ENCODE measurements at places on chromosomes 13 and 19.

DNA sequence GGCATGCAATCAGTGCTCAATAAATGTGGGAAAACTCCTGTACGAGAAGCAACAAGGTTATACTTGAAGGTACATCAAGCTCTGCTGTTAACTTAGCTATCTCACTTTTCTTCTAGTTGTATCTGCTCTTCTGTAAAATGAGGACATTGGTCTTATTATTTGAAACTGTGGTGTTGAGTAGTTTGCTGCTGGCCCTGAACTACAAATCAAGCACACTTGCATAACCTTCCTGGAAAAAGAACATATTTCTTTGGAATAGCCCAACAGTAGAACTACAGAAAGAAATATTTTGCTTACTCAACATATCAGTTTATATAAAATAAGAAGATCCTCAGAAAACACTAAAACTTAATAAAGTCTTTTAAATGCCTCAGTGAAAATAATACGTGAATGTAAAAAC lies 203.0 kb downstream of the KCTD12 start:
- no peak for DNase-seq

- DNase-seq: no peak
Observed at GRCh38 chr19:58021541-58022282, 12.1 kb upstream of the ZSCAN1 start.

DNA sequence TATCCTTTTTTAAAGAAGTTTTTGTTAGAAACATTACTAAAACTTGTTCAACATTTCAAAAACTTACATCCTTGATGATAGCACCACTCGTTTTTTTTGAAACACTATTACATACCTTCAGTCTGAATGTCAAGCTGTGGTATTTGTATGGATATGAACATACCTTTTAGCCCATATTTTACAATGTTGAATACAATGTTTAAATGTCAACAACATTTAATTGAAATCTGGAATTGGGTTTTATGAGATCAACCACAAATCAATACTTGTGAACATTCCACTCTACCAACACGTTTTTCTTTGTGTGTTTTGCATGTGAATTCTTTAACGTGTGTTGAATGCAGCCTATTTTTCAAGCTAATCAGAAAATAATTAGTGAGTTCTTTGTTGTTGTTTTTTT lies 4.7 kb downstream of the SERP2 start:
- DNase-seq: no peak

DNA sequence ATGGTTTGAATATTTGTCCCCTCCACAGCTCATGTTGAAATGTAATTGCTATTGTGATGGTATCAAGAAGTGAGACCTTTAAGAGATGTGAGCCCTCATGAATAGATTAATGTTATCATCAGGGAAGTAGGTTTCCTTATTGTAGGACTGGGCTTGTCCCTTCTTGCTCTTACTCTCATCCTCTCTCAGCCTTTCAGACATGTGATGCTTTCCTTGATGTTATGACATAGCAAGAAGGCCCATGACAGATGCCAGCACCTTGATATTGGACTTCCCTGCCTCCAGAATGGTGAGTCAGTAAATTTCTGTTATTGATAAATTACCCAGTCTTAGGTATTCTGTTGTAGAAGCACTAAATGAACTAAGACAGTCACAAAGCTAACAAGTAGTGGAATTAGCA lies 5.7 kb upstream of the ZMYM2 start:
- no peak for DNase-seq

DNA sequence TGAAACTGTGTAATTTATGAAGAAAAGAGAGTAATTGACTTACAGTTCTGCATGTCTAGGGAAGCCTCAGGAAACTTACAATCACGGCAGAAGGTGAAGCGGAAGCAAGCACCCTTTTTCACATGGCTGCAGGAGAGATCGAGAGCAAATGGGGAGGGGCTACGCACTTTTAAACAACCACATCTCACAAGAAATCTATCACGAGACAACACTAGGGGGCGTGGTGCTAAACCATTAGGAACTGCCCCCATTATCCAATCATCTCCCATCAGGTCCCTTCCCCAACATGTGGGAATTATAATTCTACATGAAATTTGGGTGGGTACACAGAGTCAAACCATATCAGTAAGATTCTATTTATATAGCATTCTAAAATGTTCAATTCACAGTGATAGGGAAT lies 114.8 kb upstream of the TRPC4 start:
- DNase-seq: no peak

GRCh38 chr13:20160306-20161274 lies at the start of gene GJA3:
GJA3 (minus strand) TSS chr13:20161052; CDS start chr13:20143288, 17,764 bp downstream.
- peak; percentile 38 for DNase-seq

DNA sequence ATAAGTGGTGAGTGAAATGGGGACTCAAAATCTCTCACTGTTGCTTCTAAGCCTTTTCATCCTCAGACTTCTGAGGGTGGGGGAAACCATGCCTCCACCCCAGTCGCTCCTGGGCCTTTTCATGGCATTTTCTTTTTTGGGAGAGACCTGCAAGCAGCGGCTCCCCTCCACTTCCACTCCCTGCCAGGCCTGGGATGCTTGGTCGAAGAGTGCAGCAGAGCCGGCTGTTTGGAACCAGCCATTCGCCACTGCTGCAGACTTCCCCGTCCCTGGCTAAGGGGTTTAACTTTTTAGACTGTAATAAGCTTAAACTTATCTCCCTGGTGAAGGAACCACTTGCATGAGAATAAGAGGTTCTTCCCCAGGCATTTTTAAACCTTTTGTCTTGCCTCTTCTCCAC lies 617.2 kb downstream of the PCDH9 start:
- DNase-seq: no peak
